Fibroblast of pulmonary artery (primary cell): ENCODE measurements at places on chromosomes 13 and 19.
A peak's percentile ranks its signal among the peaks of the same experiment; 100 is the strongest.

GRCh38 chr19:54332149-54332548 is 6.8 kb downstream of the LILRA4 start:
- no peak for DNase-seq

- peak; percentile 27 for DNase-seq
These were observed 12.5 kb upstream of the CYP2A6 start for GRCh38 chr19:40862785-40863184.

- DNase-seq: peak; percentile 96
These were observed 31.4 kb downstream of the CERS4 start for GRCh38 chr19:8240274-8241229.

- DNase-seq: no peak
These were observed 7.9 kb upstream of the FCGBP start for GRCh38 chr19:39942366-39942730.

DNA sequence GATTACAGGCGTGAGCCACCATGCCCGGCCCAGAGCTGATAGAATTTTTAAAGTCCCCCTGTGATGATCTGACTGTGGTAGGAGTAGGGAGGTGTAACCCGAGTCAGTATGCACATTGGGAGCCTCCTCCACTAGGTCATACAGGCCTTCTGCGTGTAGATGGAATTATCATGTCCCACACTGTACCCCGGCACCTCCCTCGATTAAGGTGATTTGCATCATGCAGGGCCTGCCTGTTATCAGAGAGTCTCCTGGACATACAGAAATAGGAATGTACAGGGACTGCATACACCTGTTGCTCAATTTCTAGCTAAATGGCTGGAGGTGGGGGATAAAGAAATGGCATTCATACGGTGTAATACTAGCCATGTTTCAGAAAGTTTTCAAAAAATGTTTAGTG is 922 bp upstream of the ERVK3-1 start:
- no peak for DNase-seq

DNA sequence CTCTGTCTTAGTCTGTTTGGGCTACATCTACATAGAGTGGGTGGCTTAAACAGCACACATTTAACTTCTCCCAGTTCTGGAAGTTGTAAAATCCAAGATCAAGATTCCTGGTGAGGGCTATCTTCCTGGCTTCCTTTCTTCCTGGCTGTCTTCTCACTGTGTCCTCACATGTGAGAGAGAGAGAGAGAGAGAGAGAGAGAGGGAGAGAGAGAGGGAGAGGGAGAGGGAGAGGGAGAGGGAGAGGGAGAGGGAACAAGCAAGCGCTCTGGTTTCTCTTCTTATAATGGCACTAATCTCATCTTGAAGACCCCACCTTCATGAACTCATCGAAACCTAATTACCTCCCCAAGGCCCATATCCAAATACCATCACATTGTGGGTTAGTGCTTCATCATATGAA is 69.2 kb downstream of the CDK8 start:
- DNase-seq: no peak

GRCh38 chr19:1411255-1412191 is 4.1 kb downstream of the DAZAP1 start:
- DNase-seq: peak; percentile 41

- DNase-seq: no peak
These were observed 4.8 kb downstream of the KLK7 start for GRCh38 chr19:50978772-50979390.

GRCh38 chr13:25649001-25649633 is 277.3 kb downstream of the ATP8A2 start:
- no peak for DNase-seq

GRCh38 chr13:45511310-45512097 is 46.8 kb downstream of the COG3 start:
- DNase-seq: peak; percentile 89

- no peak for DNase-seq
These were observed 127.1 kb downstream of the GGACT start for GRCh38 chr13:100461309-100462030.
